ENCODE measurements at places on chromosomes 11 and 22. TPM values are rescaled to one million over a fixed set of nuclear protein-coding genes. Genes with fewer than 3 reads are reported as not detected.

Gene NCAM1
- not detected for total RNA-seq

Gene PKDREJ
- total RNA-seq: not detected

Gene OR51E1
- not detected for total RNA-seq

Gene OR2AG1
- total RNA-seq: not detected

Gene TEF
- total RNA-seq: 1.4 TPM
